Fibroblast of skin of scalp (primary cell): ENCODE measurements at places on chromosomes 3 and 15.

- DNase-seq: no peak
These were observed 43.0 kb downstream of the RASA2 start for GRCh38 chr3:141529717-141530414.

DNA sequence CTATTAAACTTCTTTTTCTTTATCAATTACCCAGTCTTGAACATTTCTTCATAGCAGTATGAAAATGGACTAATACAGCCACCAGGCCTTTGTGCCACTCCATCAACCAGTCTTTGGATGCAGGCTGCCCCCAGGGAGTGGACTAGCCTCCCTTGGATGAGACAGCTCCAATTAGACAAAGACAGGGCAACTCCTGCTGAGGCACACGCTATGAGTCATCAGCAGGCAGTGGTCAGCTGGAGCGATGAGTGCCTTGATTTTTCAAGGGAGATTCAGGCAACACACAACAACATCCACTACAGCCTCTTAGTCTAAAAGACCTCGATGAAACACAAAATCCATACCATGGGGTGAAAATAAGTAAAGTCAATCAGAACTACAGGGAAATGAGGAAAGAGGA lies 160.1 kb downstream of the ARRDC4 start:
- DNase-seq: peak; percentile 39

- no peak for DNase-seq
These were observed 356.4 kb downstream of the MFSD1 start for GRCh38 chr3:159158213-159158612.

- DNase-seq: no peak
These were observed 44.3 kb upstream of the CPNE4 start for GRCh38 chr3:132079147-132079546.

GRCh38 chr3:12585181-12585580 lies 28.3 kb downstream of the MKRN2 start:
- no peak for DNase-seq

GRCh38 chr15:96342406-96343112 lies 12.1 kb downstream of the NR2F2 start:
- DNase-seq: no peak

DNA sequence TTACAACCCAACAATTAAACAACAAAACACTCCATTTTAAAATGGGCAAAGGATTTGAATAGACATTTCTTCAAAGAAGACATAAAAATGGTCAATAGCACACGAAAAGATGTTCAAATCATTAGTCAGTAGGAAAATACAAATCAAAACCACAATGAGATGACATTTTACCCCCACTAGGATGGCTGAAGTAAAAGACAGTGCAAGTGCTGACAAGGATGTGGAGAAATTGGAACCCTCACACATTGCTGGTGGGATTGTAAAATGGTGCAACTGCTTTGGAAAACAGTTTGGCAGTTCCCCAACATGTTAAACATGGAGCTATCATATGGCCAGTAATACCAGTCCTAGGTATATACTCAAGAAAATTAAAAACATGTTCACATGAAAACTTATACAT lies 11.6 kb downstream of the GALNT15 start:
- peak; percentile 86 for DNase-seq

GRCh38 chr15:45635191-45635638 lies 386 bp downstream of the SQOR start:
- DNase-seq: no peak

DNA sequence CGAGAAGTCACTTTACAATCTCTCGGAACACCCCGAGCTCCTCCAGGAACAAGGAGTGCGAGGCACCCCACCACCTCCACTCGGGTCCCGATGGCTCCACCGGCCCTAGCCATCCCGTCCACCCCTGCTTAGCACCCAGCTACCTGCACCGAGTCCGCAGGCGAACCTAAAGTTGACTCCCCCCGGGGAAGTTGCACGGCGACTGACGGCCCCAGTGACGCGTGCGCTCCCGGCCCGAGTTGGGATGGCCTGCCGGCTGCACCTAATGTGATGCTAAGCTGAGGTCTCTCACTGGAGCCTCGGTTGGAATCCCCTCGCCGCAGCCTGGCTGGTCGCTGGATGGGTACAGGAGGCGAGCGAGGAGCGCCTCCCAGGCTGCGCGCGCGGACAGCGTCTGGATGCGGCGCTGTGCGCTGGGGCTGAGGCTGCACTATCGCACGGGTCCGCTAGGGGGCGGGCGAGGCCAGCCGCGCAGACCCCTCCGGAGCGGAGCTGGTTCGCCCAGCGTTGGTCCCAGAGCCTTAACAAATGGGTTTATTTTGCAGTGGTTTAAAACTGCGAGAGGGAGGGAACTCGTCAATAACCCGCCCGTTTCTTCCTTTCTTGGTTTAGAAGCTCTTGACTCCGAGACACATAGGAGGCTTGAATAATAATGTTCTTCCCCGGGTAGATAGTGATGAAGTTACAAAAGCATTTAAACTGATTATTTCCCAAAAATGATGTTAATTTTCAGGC lies at the start of gene OXTR:
Gene OXTR (minus strand): TSS at position 526 of the 735 bp plus-strand sequence. CDS start 1,426 bp downstream, outside the sequence.
- peak; percentile 89 for DNase-seq

DNA sequence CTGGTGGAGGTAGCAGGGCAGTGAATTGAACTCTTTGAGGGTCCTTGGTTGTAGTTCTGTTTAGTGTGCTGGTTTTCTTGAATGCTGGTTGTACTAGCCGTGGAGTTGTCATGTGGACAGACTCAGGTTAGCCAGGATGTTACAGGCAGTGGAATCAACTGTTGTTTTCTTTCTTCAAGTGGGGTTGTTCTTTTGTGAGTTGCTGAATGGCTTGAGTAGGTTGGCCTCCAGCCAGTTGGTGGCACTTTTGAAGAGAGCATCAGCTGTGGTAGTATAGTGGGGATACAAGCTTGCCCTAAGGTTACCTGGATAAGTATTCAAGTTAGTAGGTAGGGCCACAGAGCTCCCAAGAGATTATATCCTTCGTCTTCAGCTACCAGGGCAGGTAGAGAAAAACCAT lies 31.8 kb upstream of the RARB start:
- no peak for DNase-seq

DNA sequence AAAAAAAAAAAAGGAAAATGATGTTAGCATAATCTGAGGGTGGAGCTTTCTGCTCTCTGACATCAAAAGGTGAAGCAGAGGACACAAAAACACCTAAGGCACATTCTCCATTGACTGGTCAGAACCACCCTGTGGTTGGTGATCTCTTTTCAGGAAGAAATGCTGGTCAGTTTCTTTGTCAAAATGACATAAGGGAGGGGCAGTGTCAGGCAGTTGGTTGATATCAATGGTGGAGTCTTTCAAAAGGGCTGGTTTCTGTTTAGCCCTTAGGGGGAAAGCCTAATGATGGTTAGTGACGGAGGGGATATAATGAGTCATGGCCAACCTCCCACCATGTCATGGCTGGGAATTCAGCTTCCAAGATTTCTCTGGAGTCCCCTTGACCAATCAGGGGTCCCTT lies 185.9 kb upstream of the GBE1 start:
- DNase-seq: no peak
